Stimulated activated CD4-positive, alpha-beta T cell treated with anti-CD3 and anti-CD28 coated beads, Interleukin-1b, Interleukin-23, amount 100 ng/mL, for 1 hour (primary cell): ENCODE measurements at places on chromosomes 5 and 9.

GRCh38 chr5:9121597-9121996 is 424.3 kb downstream of the SEMA5A start:
- no peak for DNase-seq

DNA sequence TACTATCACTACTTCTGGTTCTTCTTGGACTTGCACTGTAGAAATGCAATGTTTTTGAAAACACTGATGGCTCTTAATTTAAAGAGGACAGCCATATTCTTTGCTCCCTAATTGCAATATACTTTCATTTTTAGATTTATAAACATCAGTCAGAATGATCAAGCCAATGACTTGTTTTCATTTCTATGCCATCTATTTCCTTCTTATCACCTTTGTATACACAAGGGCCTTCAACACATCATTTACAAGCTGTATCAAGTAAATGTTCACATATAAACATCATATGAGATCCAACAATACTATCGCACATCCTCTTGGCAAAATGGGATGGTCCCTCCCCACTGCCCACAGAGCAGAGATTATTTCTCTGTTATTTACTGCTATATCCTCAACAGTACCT is 24.9 kb downstream of the AUH start:
- no peak for DNase-seq

- DNase-seq, result no peak
These were observed 121.7 kb downstream of the GLIS3 start for GRCh38 chr9:4177970-4178758.

DNA sequence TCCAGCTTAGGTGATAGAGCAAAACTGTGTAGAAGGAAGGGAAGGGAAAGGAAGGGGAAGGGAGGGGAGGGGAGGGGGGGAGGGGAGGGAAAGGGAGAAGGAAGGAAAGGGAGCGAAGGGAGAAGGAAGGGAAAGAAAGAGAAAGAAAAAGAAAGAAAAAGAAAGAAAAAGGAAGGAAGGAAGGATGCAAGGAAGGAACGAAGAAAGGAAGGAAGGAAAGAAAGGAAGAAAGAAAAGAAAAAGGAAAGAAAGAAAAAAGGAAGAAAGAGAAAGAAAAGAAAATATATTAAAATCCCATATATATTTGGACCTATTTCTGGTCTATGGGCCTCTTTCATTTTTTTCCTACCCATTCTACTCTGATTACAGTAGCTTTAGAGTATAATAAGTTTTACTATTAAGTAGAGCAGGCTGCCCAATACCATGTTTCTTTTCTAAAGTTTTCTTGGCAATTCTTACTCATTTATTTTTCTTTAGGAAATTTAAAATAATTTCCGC is 229.1 kb downstream of the AUH start:
- DNase-seq, result no peak

DNA sequence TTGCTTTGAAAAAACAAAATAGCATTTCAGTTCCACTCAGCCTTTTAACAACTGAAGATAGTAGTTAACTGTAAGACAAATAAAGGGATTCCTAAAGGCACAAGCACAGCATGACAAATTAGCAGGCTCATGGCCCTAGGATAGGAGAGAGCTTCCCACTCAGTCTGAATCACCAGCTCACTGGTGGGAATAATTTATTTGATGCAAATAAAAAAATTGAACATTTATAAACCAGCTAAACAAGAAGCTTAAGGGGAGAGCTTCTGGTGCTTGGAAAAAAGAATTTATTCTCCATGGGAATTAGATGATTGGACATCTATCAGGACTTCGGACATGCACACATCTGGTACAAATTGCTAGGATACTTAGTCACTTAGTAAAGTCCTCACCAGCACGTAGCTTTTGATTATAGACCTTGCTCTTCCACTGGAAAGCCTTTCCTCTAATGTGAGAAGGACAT is 294.1 kb upstream of the TNC start:
- no peak for DNase-seq
